Uterus (tissue), 4 donors: ENCODE measurements at places on chromosomes 13 and 19.
A peak's percentile ranks its signal among the peaks of the same experiment; 100 is the strongest.

DNA sequence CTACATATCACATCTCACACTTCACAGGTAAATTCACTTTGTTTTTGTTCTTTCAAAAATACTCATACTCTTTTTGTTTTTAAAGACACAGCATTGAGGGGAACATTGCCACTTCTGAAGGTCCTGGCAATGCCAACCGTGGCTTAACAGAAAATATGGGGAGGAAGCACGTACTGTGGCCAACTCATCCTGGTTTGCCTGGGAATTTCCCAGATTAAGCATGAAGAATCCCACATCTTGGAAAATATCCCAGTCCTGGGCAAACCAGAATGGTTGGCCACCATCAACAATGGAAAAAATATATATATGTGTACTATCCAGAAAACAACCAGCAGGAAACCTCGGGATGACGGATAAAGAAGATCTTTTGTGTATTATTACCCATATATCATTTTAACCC is 1032.2 kb upstream of the SLC10A2 start:
- H3K4me3 ChIP-seq: no peak overlapping the region
- no peak overlapping the region for H3K27ac ChIP-seq
- no peaks in the 10 kb centered on the region for H3K27me3 ChIP-seq
- H3K4me1 ChIP-seq: no peaks in the 10 kb centered on the region

GRCh38 chr19:35812220-35813042 is at the start of gene PRODH2:
TSS of gene PRODH2 (minus strand) at chr19:35812845. CDS start at chr19:35812805, 40 bp downstream.
- no peak within 1 kb of the TSS for H3K27ac ChIP-seq
- no peaks in the 10 kb centered on the region for H3K36me3 ChIP-seq
- H3K4me1 ChIP-seq: no peaks in the 10 kb centered on the region
- H3K4me3 ChIP-seq: no peak within 1 kb of the TSS
- no peaks in the 10 kb centered on the region for H3K27me3 ChIP-seq
- DNase-seq: no peak

- H3K27me3 ChIP-seq: no peaks in the 10 kb centered on the region
- no peaks in the 10 kb centered on the region for H3K4me1 ChIP-seq
- no peaks in the 10 kb centered on the region for H3K36me3 ChIP-seq
- no peak overlapping the region for H3K27ac ChIP-seq
- no peak for DNase-seq
- no peak overlapping the region for H3K4me3 ChIP-seq
Observed at GRCh38 chr13:20803180-20803965, 29.6 kb upstream of the EEF1AKMT1 start.

DNA sequence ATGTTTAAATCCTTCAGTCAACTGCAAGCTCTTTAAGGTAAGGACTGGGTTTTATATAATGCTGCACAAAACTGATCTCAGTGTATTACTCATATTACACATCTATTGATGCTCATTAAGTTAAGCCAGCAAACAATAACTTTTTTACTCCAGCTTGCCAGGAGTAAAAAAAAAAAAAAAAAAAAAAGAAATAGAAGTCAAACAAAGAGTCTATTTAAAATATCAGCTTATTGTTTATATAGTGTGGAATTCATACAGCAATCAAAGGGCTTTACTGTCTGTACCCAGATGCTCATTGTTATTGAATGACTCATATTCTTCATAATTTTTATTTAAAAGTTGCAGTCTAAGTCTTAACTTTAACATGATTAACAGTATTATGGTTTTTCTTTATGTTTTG is 21.8 kb upstream of the KBTBD7 start:
- H3K4me1 ChIP-seq: no peaks in the 10 kb centered on the region
- no peak overlapping the region for H3K4me3 ChIP-seq
- no peaks in the 10 kb centered on the region for H3K27me3 ChIP-seq
- H3K36me3 ChIP-seq: no peaks in the 10 kb centered on the region
- DNase-seq: no peak
- no peak overlapping the region for H3K27ac ChIP-seq

DNA sequence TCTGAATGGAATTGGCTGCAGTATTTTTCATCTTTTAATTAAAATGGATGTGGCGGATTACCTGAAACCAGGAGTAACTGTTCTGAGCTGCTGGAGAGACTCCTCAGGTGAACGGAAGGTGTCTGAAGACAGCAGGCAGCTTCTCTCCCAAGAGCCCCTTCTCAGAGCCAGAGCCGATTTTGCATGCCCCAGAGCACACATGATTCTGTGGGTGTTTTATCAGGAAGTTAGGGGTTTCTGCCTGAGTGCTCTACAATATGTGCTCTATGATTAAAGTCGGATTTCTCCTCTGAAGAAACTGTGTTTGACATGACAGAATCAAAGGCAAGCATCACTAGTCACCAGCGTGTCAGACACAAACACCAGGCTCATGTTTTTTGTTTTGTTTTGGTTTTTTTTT is 60.7 kb upstream of the MCF2L start:
- DNase-seq: no peak
- no peaks in the 10 kb centered on the region for H3K27me3 ChIP-seq
- H3K36me3 ChIP-seq: no peaks in the 10 kb centered on the region

GRCh38 chr13:40536443-40537113 is 129.9 kb downstream of the FOXO1 start:
- no peaks in the 10 kb centered on the region for H3K27me3 ChIP-seq
- H3K4me1 ChIP-seq: no peaks in the 10 kb centered on the region
- H3K27ac ChIP-seq: peak overlapping the region; percentile 22

GRCh38 chr19:7348587-7349230 is at the start of gene ARHGEF18:
TSS of gene ARHGEF18 (plus strand) at chr19:7348937. CDS start at chr19:7362891, 13,954 bp downstream.
- H3K4me1 ChIP-seq: no peaks in the 10 kb centered on the region
- no peak within 1 kb of the TSS for H3K4me3 ChIP-seq
- no peak for DNase-seq
- no peaks in the 10 kb centered on the region for H3K36me3 ChIP-seq
- H3K27ac ChIP-seq: no peak within 1 kb of the TSS

GRCh38 chr19:39845584-39845932 is 621 bp downstream of the FBL start:
- peak overlapping the region; percentile 84 for H3K27ac ChIP-seq
- no peaks in the 10 kb centered on the region for H3K36me3 ChIP-seq

DNA sequence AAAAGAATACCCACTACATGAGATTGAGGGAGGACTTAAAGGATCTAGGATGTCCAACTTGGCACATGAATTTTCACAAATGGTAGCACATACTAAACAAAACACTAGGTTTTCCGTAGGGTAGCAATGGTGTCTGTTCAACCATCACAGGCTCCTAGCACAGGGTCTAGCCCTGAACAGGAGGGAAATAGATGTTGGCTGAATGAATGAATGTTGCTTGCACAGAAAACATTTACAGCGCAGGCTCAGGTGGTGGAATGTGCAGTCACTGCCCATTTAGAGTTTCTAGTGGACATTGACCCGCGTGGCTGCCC is 1.9 kb upstream of the MYCBP2 start:
- DNase-seq: no peak
- peak overlapping the region; percentile 86 for H3K4me3 ChIP-seq
- H3K4me1 ChIP-seq: peaks cover 5% of the 10 kb centered on the region
- no peaks in the 10 kb centered on the region for H3K27me3 ChIP-seq
- H3K36me3 ChIP-seq: no peaks in the 10 kb centered on the region

GRCh38 chr19:13007292-13008045 is 12.2 kb downstream of the NFIX start:
- DNase-seq: peak; percentile 78
- peak overlapping the region; percentile 99 for H3K27ac ChIP-seq
- peaks cover 8% of the 10 kb centered on the region for H3K4me1 ChIP-seq
- H3K4me3 ChIP-seq: no peak overlapping the region
- no peaks in the 10 kb centered on the region for H3K36me3 ChIP-seq

GRCh38 chr13:103101901-103102300 is 35.7 kb upstream of the SLC10A2 start:
- no peak for DNase-seq
- no peaks in the 10 kb centered on the region for H3K4me1 ChIP-seq
- H3K36me3 ChIP-seq: no peaks in the 10 kb centered on the region
- no peak overlapping the region for H3K4me3 ChIP-seq
- H3K27ac ChIP-seq: no peak overlapping the region

- H3K36me3 ChIP-seq: no peaks in the 10 kb centered on the region
- no peaks in the 10 kb centered on the region for H3K27me3 ChIP-seq
- H3K4me3 ChIP-seq: no peak overlapping the region
- H3K4me1 ChIP-seq: no peaks in the 10 kb centered on the region
Observed at GRCh38 chr13:78816592-78816991, 157.6 kb upstream of the OBI1 start.

- DNase-seq: peak; percentile 53
- no peak overlapping the region for H3K4me3 ChIP-seq
- H3K36me3 ChIP-seq: no peaks in the 10 kb centered on the region
- H3K27me3 ChIP-seq: no peaks in the 10 kb centered on the region
Observed at GRCh38 chr19:49786376-49786820, 19.6 kb downstream of the AP2A1 start.

DNA sequence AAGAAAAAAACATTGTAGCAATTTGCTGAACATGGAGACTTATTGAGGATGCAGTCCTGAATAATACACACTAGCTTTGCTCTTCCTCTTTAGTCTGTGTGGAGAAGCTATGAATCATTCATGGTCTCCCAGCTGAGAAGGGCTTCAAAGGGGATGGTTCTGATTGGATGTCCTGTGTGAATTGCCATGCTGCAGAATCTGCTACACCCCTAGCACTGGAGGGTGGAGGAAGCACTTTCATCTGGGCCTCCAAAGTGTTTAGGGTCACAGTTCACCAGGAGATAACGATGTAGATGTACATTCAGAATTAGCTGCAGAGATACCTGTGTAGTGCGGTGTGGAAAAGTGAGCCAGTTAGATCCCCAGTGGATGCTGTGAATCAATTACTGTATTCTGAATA is 321.1 kb upstream of the EDNRB start:
- no peak for DNase-seq
- H3K27ac ChIP-seq: no peak overlapping the region
- no peaks in the 10 kb centered on the region for H3K36me3 ChIP-seq
- no peaks in the 10 kb centered on the region for H3K4me1 ChIP-seq
- H3K27me3 ChIP-seq: no peaks in the 10 kb centered on the region

DNA sequence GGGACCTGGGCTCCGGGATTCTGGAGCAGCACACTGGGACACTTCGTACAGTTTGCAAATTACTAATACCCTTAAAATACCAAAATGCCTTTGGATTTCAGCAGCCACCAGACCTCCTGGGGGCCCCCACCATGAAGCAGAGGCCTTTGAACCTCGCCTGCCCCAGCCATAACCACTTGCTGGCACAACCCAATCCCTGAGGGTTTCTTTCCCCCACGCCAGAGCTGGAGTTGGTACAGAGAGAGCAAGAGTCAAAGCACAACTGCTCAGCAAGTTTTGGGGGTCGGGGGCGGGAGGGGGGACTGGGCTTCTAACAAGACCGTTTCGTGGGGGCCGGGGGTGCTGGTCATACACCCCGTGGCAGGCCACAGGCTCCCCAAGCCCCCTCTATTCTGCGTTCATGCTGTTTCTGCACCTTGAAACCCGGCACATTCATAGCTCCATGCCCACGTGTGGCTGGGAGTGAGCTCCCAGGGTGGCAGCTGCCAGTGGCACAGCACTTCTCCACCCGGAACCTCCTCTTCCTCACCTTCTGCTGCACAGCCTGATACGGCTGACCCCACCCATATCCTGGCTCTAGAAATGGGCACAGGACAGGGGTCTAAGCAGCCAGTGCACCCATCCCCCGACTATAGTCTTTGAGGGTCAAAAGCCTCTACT is 17.1 kb downstream of the PLEKHF1 start:
- H3K27ac ChIP-seq: peak overlapping the region; percentile 26
- H3K27me3 ChIP-seq: no peaks in the 10 kb centered on the region
- no peak overlapping the region for H3K4me3 ChIP-seq
- DNase-seq: no peak
- no peaks in the 10 kb centered on the region for H3K36me3 ChIP-seq

GRCh38 chr13:61874970-61875579 is 459.4 kb upstream of the PCDH20 start:
- no peaks in the 10 kb centered on the region for H3K4me1 ChIP-seq
- no peak for DNase-seq
- H3K27ac ChIP-seq: no peak overlapping the region
- no peaks in the 10 kb centered on the region for H3K36me3 ChIP-seq
- no peaks in the 10 kb centered on the region for H3K27me3 ChIP-seq

DNA sequence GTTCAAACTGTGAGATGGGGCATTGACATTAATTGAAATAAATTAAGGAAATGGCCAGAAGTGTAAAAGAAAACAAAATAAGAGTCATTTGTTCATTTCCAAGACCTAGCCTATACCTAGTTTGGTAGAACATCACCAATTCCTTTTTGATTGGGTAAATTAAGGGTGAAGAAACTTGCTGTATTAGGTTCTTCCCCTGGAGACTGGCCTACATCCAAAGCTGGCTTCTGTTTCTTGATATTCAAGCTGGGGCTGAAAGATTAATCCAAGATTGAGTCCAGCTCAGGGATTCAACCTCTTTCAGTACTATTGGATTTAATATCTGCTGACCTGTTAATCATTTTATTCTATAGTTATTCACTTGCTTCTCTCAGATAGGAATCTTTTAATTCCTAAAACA is 183.2 kb downstream of the GPC6 start:
- H3K4me3 ChIP-seq: no peak overlapping the region
- no peak for DNase-seq
- no peak overlapping the region for H3K27ac ChIP-seq
- no peaks in the 10 kb centered on the region for H3K27me3 ChIP-seq
- no peaks in the 10 kb centered on the region for H3K36me3 ChIP-seq

- H3K27ac ChIP-seq: peak overlapping the region; percentile 80
- H3K36me3 ChIP-seq: no peaks in the 10 kb centered on the region
- peak; percentile 40 for DNase-seq
- peak overlapping the region; percentile 62 for H3K4me3 ChIP-seq
Observed at GRCh38 chr19:52992109-52993004, 21.4 kb upstream of the ERVV-1 start.

- no peaks in the 10 kb centered on the region for H3K36me3 ChIP-seq
- no peak overlapping the region for H3K4me3 ChIP-seq
- no peak overlapping the region for H3K27ac ChIP-seq
- no peaks in the 10 kb centered on the region for H3K27me3 ChIP-seq
- peak; percentile 72 for DNase-seq
- no peaks in the 10 kb centered on the region for H3K4me1 ChIP-seq
Observed at GRCh38 chr19:38634757-38635482, 12.5 kb upstream of the ACTN4 start.

DNA sequence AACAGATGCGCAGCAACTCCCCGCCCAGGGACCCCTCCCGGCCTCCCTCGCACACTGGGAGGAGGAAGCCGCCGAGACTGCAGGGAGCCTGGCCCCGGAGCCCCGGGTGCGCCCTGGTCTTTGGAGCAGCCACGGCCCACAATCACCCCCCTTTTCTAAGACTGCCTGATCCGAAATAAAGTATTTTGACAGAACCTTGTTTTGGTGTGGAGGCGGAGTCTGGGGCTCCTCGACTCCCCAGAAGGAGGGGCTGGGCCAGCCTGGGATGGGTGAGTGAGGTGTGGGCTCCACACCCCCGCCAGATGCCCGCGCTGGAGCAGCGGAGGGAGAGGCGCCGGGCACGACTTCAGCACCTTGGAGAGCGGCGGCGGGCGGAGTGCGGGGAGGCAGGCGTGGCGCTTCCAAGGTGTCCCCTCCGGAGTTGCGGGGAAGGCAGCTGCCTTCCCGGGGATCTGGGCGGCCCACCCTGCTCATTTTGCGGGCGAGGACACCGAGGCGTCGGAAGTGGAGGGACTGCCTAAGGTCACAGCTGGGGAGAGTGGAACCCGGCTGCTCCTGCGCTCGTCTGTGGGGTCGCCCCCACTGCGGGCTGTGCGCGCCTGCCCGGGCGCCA is 9.4 kb downstream of the SIRT6 start:
- H3K27me3 ChIP-seq: no peaks in the 10 kb centered on the region
- peak; percentile 54 for DNase-seq

GRCh38 chr19:46000491-46001246 is 5.4 kb downstream of the CCDC61 start:
- no peaks in the 10 kb centered on the region for H3K36me3 ChIP-seq
- no peak for DNase-seq
- no peaks in the 10 kb centered on the region for H3K4me1 ChIP-seq
- H3K4me3 ChIP-seq: no peak overlapping the region
- no peak overlapping the region for H3K27ac ChIP-seq

- H3K36me3 ChIP-seq: no peaks in the 10 kb centered on the region
- no peak overlapping the region for H3K4me3 ChIP-seq
- DNase-seq: no peak
- H3K27me3 ChIP-seq: no peaks in the 10 kb centered on the region
Observed at GRCh38 chr19:4506449-4507149, 11.7 kb downstream of the PLIN4 start.
